ENCODE measurements at places on chromosomes 13 and 19.

GRCh38 chr13:99310382-99311031, 3.3 kb upstream of the GPR183 start:
- DNase-seq = no peak

GRCh38 chr13:49993111-49993510, 3.7 kb upstream of the TRIM13 start:
- DNase-seq = no peak

DNA sequence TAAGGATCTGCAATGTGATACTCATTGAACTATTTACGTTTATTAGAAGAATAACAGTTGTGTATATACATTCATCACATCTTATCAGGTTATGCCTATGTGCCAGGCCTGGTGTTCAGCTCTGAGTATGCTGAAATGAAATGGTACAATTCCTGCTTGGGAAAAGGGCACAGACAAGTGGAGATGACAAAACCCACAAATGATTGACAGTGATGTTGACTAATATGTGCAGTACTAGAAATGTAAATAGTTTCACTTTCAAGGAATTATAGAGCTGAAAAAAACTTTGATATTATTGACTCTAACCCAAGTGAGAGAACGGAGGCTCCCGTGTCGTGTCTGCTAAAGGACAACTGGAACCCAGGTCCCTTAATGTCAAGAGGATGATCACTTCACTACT, 386.8 kb upstream of the DACH1 start:
- no peak for DNase-seq

GRCh38 chr13:29753618-29754472, 96.6 kb downstream of the UBL3 start:
- no peak for DNase-seq

GRCh38 chr19:51210191-51210784, 14.6 kb upstream of the CD33 start:
- DNase-seq = no peak

DNA sequence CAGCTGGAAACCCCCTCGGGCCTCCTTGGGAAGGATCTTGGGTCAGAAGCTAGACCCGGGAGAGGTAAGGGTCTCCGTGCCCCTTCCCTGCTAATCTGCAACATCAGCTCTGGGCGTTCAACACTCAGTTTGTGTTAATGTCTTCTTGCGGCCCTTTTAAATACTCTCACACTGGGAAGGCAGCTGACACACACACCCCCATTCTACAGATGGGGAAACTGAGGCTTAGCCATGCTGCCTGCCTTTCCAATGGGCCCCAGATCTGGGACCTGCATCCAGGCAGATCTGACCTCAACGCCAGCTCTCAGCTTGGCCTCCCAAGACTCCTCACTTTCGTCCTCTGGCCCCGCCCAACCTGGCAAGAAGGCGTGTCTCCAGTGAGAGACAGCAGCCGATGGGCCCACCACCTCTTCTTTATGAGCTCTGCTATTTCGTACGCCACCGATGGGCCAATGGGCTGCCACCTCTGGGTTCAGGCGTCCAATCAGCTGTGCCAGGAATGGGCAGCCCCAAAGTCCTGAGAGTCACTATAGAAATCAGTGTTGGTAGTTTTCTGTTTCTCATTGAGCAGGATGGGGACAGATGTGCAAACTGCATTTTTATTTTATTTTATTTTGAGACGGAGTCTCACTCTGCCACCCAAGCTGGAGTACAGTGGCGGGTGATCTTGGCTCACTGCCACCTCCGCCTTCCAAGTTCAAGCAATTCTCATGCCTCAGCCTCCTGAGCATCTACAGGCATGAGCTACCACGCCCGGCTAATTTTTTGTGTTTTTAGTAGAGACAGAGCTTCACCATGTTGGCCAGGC, 43.8 kb downstream of the DNM2 start:
- DNase-seq = no peak

DNA sequence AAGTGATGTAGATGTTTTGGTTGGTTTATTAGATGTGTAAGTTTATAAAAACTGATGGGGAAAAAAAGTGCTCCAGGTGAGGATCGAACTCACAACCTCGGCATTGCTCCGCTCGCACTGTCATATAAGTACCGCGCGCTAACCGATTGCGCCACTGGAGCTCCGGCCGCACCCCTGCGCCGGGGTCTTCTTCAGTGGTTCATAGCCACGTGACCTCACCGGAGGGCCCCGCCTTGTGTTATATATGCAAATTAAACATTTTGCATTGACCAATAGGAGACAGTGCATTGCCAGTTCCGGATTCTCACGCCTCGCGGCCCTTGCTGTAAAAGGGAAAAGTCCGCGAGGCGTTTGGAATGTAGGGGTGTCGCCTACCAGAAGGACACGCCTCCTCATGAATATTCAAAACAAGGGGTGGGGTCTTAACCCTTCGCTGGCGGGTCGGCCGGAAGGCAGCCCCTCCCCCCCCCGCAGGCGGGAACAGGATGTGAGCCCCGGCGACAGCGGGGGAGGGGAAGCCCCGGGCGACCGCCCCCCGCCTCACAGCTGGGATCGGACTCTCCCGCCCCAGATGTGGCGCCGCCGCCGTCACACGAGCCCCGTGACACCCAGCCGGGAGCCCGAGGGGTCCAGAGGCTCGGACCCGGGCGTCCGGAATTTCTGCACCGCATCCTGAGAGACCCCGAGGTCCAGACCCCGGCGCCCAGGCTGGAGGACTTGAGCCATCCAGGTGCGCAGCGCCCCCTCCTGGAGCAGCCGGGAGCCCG, at the start of gene PLEKHG2:
PLEKHG2 (plus strand) TSS at position 570 of the 767 bp plus-strand sequence. CDS start 1,418 bp downstream, outside the sequence.
- DNase-seq = peak; percentile 96

DNA sequence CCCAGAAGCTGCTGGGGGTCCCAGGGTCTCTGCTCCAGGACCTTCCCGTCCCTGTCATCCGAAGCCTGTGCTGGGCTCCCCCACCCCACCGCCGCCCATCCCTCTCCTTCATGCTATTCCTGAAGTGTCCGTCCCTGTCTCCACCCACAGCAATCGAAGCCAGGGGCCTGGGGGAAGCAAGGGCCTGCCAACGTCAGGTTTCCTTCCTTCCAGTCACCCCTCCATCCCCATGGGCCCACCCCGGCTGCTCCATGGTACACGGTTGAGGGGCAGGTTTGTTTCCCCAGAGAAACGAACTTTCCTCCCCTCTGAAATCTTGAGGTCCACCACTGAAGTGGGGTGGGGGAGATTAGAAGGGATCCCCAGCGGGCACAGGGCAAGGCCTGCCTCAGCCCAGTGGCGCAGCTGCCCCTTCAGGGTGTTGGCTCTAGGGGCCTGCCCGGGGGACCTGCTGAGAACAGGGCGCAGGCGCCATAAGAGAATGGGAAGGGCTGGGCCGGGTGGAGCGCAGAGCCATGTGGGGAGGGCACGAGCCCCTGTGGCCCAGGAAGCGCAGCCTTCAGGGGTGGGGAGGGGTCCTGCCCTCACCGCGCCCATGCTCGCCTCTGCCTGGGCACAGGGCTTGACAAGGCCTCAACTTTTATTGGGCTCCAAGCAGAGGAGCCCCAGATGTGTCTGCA, 16.1 kb downstream of the CEBPG start:
- DNase-seq = no peak

DNA sequence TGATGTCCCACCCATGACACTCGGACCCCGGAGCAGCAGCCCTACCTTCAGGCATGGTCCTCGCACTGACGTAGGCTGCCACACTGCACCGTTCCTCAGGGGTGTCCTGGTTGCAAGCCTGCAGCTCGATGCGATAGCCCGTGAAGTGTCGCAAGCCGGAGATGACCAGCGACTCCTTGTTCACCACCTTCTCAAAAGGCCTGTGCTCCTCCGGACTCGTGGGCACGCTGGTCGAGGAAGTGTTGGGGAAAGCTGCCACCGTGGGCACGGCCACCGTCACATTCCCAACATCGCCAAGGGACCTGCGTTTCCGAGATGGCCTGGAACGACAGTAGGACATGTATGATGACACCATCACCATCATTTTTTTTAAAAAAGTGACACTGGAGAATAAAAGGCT, 73.3 kb downstream of the ZNF557 start:
- no peak for DNase-seq

DNA sequence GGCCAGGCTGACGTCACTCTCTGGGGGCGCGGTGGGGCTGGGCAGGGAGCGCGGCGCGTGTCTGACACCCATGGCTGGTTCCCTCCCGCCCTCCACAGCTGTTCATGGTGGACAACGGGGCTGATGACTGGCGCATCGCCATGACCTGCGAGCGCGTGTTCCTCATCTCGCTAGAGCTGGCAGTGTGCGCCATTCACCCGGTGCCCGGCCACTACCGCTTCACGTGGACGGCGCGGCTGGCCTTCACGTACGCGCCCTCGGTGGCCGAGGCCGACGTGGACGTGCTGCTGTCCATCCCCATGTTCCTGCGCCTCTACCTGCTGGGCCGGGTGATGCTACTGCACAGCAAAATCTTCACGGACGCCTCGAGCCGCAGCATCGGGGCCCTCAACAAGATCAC, 14.7 kb downstream of the KCNN1 start:
- DNase-seq = no peak

GRCh38 chr19:4983346-4984105, 14.6 kb downstream of the KDM4B start:
- no peak for DNase-seq

DNA sequence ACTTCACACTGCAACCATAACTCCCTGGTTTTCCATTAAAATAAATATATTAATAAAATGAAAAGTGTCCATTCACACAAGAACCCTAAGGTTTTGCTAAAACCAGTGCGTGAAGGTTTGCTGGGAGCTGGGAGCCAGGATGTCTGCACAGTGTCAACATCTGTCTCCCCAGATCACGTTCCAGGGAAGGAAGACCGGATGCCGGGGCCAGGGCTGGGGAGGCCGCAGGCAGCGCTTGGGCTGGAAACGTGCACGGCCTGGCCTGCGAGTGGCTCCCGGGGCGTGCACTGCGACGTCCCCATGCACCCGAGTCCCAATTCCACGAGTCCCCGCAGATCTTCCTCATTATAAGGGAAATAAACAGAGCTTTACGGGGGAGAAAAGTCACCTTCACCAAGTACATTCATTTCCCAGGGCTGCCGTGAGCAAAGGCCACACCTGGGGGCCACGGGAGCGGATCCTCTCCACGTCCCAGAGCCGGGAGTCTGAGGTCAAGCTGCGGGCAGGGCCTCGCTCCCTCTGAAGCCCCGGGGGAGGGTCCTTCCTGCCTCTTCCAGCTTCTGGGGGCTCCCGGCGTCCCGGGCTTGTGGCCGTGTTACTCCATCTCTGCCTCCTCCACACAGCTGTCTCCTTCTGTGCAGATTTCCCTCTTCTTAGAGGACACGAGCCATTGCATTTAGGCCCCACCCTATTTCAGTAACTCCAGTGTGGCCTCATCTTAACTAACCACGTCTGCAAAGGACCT, 12.8 kb downstream of the SHC2 start:
- DNase-seq = no peak

DNA sequence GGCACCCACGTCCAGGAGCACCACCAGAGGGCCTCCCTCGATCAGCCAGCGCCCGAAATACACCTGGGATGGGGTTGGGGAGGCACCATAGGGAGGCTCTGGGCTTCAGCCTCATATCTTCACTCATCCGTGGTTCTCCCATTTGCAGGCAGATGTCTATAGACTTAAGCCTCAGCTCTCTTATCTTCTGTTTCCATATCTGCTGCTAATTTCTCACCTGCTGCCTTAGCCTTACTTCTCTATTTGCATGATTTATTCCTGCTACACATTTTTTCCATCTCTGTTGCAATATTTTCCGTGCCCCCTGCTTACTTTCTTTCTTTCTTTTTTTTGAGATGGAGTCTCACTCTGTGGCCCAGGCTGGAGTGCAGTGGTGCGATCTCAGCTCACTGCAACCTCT, 5.8 kb downstream of the GYS1 start:
- DNase-seq = no peak

DNA sequence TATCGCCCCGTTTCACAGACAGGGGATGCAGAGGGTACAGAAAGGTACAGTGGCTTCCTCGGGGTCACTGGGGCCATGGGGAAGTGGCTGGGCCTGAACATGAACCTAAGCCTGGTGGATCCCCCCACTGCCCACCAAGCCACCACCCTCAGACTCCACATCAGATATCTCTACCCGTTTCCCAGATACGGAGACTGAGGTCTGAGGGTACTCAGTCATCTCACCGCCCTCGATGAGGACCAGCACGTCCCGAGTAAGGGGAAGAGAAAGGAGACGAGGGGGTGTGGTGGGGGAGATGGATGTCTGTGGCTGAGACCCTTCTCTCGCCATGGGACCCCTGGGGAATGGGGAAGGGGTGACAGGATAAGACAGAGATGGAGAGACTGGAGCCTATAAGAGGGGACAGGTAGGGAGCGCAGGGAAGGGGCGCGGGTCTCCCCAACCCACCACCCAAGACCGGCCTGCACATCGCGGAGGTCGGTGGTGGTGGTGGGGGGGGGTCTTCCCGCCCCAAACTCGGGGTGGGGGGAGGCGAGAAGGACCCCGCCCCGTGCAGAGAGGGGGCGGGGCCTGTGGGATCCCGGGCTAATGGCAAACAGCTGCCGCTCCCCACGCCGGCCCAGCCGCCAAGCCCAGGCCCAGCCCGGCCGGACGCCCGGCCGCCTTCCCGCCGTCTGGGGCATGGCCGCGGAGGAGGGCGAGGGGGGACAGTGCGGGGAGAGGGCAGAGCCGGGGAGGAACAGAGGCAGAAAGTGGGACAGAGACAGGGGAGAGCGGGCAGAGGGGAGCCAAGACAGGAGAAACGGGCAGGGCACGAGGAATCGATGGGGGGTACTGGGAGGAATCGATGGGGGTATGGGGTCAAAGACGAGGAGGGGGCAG, 698 bp downstream of the KANK2 start:
- DNase-seq = no peak

Data from CD8-positive, alpha-beta T cell (primary cell).